ENCODE measurements at places on chromosomes 12 and 14.

GRCh38 chr12:90321369-90321768 lies 612.7 kb upstream of the ATP2B1 start:
- no peak for DNase-seq

- DNase-seq, result no peak
Measured at GRCh38 chr14:64725879-64726584, 21.8 kb downstream of the PLEKHG3 start.

DNA sequence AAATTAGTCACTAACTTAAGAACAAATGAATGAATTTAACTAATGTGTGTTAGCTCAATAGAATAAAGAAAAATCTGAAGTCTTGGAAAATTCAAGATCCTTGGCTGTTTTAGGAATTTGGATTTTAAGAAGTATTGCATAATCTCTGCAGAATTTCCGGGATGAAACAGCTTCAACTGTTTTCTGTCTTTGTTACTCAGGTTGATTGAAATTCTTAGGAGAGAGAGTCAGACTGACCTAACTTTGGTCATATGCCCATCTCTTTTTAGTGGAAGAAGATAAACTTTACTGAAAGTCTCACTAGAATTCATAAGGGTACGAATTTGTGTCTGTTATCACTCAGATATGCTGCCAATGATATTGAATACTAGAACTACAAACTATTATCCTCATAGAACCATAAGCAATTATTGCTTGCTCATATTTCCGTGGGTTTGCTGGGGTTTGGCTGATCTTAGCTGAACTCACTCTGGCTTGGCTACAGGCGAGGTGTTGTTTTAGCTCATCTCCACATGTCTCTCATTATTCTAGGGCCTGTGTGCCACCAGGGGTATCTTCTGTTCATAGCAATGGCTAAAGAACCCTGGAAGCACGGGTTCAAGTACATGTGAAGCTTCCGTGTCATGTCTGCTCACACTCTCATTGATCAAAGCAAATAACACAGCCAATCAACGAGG lies 257.4 kb upstream of the NOVA1 start:
- DNase-seq, result no peak

- no peak for DNase-seq
Measured at GRCh38 chr14:56892959-56893358, 82.7 kb upstream of the OTX2 start.

DNA sequence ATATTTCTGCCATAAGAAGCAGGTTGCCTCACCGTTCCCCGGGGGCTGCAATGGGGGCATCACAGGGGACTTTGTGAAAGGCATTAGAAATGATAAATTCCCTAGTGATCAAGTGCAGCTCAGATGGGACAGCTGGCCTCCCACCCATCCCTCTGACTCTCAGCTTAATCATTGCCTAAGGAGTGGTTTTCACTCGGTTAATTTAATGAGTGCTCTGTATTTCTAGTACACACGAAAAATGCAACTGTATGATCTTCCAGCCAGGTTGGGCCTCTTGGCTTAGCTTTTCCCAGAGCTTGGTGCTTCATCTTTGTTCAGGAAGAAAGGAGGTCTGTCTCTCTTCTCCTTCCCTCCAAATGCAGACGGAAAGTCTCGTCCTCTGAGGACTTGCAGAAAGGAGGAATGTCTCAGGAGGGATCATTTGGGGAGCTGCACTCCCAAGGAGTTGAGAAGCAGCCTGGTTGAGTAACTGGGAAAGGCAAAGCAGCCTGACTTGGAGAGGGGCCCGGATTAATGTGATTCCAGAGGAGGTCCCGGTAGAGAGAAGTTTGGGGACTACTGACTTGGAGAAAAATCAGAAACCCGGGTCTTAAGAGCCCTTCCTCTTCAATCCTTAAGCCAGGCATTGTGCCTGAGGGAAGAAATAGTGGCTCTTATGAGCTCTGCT lies 7.2 kb downstream of the CD9 start:
- no peak for DNase-seq

DNA sequence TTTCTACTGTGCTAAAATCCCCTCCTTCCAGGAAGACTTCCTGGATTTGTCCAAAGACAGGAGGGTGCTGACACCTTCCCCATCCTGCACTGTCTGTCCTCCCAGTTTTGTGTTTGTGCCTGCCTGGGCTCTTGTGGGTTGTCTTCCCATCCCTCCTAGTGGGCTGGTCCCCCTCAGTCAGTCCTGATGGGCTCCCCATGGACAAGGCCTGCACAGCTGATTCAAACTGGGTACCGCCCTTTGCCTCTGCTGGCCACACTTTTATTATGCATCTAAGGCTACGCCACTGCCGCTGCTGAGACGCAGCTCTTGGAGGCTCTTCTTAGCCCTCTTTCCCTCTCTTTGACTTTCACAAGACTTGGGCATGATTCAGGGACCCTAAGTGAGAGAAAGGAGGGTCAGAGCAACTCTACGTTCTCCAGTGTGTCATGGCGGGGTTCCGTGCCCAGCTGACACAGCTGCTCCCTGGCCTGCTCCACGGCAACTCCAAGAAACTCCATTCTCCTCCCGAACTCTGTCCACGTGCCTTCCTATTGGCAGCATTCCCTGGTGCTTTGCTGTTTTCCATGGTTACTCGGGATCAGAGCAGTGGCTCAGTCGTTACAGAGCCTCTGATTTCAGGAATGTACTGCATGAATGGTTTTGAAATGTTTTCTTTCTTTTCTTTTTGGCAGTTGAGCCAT lies 3.8 kb upstream of the KRT85 start:
- DNase-seq, result no peak

GRCh38 chr12:2456122-2456812 lies 338.5 kb upstream of the FKBP4 start:
- DNase-seq, result no peak

DNA sequence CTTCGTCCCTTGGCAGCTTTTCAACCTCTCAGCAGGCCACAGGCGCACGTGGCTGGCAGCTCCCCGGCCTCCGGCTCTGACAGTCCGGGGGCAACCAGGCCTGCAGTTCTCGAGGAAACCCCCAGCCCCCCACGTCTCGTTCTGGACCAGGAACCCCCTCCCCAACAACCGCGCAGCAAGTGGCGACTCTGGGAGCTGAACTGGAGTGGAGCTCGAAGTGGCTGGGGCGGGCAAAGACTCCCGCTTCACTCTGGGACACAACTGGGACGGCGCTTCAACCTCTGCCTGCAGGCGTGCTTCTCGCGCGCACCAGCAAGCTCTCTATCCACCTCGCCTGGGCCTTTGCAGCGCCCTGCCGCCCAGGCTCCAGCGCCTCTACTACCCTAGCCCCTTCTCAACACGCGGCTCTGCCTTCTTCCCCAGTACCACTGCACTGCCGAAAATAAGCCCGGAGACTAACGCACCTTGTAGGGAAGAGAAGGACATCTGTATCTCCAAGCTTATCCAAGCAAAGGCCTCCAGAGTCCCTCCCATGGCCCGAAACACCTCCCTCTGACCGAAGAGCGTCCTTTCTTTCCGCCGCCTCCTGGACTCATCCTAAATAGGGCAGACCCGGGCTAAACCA lies 2.4 kb upstream of the NKX2-1 start:
- DNase-seq, result no peak

GRCh38 chr14:24436355-24437019 lies 6.1 kb downstream of the SDR39U1 start:
- peak; percentile 68 for DNase-seq

DNA sequence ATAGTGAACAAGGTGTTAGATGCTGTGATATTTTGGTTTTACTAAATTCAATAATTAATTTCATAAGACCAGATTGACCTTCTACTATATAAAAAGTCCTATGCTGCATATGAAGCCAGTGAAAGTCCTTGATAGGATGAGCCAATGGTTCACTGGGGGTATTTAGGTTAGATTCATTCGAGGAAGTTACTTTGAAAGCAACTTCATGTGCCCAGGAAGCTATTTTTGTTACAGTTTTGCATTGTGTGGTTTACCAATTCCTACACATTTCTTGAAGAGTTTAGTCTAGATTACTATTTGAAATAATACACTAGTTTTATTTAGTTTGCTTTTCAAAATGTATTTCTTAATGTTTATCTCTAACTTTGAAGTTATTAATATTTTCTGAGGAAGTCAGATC lies 58.5 kb upstream of the RMST start:
- DNase-seq, result no peak

DNA sequence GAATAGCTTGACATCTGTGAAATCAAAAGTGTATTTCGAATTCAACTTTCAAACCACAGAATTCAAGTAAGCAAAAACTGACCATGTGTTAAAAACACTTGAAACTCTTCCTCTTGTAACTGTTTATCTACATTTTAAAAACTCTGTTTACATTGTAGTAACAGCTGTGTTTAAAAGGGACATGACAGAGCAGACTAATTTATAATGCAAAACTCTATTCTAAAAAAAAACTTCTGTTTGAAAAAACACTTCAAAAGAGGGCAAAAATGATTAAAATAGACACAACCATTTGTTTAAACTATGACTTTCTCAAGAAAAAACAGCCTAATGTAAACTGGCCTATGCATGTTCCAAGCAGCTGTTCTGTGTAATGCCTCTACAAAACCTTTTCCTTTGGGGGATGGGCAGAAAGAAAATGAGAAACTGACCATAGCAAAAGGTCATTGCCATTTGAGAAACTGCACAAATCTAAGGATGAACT lies 149.1 kb upstream of the HMGA2 start:
- no peak for DNase-seq

GRCh38 chr12:22536971-22537544 lies 7.3 kb downstream of the C2CD5 start:
- no peak for DNase-seq

- no peak for DNase-seq
Measured at GRCh38 chr14:99426265-99426664, 54.4 kb downstream of the SETD3 start.

DNA sequence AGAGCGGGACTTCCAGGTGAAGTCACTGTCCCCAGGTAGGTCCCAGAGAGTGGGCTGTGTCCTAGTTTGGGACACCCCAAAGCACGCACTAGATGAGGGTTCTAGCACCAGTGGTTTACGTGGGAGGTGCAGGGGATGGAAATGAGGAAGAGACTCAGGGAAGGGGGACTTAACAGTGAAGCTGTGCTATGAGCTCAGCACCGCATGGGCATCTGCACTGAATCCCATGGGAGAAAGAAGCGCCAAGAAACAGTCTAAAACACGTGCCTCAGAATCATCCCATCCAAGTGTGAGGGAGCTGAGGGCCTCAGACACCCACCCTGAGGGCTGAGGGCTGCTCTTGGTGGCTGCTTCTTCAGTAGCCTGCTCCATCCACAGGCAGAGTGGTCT lies 71.5 kb upstream of the ZFP36L1 start:
- DNase-seq, result no peak

DNA sequence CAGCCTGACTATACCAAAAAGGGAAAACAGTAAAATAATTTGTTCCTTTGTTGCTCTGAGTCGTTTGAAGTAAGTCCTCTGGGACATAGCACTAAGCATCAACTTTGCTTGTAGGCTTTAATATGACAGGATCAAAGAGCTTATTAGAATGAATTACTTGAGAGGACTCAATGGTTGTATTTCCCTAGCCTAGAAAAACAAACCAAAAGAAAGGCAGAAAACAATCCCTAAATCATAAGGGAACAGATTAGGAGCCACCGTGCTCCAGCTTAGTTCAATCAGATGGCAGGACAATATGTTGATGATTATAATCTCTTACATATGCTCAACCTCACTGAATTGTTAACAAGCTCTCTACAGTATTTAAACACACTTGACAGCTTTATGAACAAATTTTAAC lies 988.4 kb downstream of the FLRT2 start:
- peak; percentile 45 for DNase-seq

DNA sequence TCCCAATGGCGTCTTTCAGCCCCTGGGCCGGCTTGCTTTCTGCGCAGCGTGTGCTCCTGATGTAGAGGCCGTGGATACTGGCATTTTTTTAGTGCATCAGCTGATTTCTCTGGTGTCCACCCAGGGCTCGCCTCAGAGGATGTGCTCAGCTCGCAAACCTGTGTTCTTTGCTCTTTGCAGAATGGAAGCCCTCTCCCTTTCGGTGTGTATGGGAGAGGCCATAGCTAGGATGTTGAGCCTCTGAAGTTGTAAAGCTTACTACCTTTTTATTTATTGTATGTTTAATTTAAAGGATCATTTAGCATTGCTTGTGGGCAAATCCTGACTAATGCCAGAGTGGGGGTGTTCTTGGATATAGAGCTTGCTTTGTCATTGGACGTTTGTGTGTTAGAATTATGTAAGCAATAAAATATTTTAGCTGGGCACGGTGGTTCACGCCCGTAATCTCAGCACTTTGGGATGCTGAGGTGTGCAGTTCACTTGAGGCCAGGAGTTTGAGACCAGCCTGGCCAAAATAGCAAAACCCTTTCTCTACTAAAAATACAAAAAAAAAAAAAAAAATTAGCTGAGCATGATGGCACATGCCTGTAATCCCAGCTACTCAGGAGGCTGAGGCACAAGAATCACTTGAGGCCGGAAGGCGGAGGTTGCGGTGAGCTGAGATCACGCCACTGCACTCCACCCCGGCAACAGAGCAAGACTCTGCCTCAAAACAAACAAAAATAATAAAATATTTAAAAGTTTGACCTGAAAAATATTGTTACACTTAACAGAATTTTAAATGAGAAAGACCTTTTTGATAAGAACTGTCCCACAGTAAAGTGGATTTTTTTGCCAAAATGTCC lies 52.6 kb upstream of the MMP17 start:
- no peak for DNase-seq

GRCh38 chr12:69633061-69633460 lies 22.4 kb upstream of the LRRC10 start:
- DNase-seq, result no peak

- no peak for DNase-seq
Measured at GRCh38 chr14:68939893-68940613, 39.0 kb downstream of the ACTN1 start.

DNA sequence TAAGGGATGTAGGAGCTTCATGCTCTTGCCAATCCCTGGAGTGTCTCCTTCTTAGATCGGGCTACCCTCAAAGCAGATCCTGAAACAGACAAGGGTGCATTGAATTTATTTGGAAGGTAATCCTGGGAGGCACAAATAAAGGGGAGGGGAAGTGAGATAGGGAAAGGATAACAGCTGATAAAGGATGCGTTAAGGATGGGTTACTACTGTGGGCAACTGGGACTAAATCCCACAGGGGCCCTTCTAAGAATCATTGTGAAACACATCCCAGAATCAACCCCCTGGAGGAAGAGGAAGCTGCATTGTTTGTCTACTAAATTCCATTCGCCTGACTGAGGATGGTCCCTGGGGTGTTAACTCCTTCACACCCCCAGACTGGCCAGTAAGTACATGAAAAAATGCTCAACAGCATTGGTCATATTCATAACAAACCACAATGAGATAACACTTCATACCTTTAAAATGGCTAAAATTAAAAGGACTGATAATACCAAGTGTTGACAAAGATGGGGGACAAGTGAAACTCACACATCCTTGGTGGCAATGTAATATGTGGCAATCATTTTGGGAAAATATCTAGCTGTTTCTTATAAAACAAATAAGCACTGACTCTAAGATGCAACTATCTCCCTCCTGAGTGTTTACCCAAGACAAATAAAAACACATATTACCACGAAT lies 37.0 kb upstream of the CMKLR1 start:
- DNase-seq, result no peak

- DNase-seq, result peak; percentile 95
Measured at GRCh38 chr12:124754949-124755800, 108.5 kb downstream of the SCARB1 start.

- no peak for DNase-seq
Measured at GRCh38 chr12:130768120-130768519, 52.0 kb upstream of the RIMBP2 start.

GRCh38 chr12:54701940-54702592 lies 53.9 kb upstream of the DCD start:
- peak; percentile 10 for DNase-seq
